ENCODE measurements at places on chromosomes 13 and 19.

DNA sequence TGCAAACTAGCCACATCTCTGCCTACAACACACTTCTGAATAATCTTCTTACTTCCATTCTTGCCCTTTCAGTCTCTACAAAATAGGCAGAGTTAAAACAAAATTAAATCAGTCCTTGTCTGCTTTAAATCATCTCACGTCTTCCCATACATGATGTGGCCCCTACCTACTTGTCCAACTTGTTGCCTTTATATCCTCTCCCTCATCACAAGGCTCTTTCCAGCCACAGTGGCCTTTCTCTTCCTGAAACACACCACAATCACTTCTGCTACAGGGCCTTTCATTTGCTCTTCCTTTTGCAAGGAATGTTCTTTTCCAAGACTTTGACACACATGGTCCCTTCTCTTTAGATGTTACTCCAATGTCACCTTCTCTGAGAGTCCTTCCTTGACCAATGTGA is 1.7 kb downstream of the RBM26 start:
- DNase-seq, result no peak

DNA sequence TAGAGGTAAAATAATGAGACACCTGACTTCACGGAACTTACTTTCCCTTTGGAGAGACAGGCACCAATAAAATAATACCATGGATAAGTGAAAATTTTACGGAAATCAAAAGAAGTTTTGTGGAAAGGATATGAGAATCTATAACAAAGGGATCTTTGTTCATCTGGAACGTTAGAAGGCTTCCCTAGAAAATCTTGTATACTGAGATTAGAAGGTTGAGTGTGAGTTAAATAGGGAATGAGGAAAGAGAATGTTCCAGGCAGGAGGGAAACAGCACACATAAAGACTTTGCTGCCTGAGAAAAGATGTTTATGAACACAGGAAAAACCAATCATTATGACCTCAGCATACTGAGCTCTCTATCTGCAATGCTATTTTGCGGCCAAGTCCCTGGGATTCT is 19.6 kb upstream of the RAP2A start:
- no peak for DNase-seq

DNA sequence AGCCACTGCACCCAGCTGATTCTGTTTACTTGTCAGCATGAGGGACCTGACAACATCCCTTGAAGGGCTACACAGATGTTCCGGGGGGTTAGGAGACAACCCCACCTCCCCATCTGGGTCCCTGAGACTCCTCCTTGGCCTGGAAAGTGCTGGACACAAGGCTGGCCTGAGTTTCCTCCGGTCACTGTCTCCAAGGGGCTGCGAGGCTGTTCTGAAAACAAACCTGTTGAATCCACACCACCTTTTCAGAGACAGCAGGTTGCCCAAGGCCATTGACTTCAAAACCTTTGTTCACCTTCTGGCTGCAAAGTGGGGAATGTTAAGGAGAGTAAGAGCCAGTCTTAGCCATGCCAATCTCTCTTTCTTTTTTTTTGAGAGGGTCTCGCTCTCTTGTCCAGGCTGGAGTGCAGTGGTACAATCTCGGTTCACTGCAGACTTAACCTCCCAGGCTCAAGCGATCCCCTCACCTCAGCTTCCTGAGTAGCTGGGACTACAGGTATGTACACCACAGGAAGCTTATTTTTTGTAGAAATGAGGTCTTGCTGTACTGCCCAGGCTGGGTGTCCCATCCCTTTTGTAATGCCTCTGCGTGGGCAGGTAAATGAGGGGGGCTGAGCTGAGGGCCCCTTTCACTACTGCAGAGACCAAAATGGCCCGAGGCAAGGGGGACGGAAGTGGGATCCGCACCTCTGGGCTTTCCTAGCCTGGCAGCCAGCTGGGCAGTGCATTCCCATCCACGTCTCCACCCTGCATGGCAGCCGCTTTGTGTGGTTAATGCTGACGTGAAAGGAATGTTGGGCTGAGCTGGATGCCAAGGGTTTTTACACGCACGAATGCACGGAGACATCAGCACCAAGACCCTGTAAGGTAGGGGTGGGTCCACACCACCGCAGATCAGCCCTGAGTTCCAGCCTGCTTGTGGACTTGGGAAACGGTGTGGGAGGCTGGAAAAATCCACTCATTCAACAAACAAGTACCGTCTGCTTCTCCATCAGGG is 1.9 kb upstream of the ZNF628 start:
- no peak for DNase-seq

DNA sequence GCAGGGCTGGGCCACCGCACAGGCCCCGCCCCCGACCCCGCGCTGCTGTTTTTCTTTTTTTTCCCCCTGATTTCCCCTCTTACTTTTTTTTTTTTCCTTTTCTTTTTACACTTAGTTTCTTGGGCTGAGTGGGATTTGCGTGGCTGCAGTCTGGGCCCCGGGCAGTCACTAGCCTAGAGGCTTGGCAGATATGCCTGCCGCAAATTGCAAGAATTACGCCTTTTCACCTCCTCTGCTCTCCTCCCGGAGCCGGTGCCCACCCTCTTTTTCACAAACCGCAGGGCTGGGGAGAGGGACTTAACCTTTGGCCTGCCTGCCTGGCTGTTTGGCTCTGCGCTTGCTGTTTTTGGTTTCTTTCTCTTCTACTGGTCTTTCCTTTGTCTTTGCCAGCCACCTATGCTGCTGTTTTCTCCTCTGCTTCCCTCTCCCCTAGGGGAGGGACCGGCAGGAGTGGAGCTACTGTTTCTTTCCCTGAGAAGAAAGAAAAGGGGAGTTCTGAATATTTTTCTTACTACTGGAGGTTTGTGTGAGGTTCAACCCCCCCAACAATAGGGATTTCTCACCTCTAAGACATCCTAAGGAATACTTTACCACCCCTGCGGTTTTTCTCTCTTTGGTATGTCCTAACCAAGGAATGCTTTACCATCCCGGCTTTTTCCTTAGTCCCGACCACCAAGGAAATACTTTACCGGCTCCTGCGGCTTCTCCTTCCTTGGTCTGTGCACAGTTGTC is 11.0 kb downstream of the ZNF552 start:
- DNase-seq, result no peak

DNA sequence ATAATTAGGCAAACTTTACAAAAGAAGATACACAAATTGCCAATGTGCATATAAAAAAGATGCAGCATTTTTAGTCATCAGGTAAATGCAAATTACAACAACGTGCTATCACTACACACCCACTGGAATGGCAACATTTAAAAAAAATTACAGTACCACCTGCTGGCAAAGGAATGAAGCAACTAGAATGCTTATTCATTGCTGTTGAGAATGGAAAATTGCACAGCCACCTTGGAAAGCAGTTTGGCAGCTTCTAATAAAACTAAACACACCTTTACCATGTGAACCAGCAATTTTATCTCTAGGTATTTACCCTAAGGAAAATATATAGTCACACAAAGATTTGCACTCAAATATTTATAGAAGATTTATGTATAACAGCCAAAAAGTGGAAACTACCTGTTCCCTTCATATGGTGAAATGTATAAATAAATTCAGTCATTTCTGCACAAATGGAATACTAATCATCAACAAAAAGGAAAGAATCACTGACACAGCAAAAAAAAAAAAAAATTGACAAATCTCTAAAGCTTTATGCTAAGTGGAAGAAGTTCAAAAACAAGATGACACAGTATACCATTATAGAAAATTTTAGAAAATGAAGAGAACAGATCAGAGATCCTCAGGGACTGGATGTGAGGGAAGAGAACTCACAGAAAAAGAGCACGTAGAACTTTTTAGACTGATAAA is 30.3 kb downstream of the OXGR1 start:
- no peak for DNase-seq

- no peak for DNase-seq
These were observed 814.7 kb downstream of the PCDH9 start for GRCh38 chr13:66415444-66415843.

DNA sequence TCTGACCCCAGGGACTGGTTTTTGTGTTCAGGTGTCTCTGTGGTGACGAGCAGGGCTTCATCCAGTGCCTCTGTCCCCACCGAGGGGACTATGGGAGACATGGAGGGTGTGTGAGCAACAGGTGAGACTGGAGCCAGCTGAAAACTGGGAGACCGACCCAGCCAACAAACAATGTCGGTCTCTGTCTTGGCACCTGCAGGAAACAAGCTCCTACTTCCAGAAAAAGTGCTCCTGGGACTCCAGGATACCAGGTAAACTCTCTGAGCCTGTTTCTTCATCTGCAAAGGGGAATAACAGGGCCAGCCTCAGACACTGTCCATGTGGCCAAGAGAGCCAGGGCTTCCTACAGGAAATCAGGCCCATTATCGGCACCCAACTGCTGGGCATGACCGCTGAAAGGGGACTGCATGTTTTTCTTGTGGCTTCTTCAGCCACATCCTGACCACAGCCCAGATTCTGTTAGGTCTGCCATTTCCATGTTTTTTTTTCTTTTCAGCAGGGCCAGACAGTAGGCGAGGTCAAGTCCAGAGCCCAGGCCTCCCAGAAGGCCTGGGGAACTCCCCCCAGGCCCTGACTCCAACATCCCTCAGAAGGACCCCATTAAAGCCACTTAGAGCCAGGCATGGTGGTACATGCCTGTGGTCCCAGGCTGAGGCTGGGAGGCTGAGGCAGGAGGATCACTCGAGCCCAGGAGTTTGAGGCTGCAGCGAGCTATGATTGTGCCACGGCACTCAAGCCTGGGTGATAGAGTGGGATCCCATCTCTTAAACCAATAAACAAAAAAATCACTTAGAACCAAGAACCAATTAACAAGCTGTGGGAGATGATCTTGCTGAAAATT is 836 bp upstream of the BST2 start:
- no peak for DNase-seq

DNA sequence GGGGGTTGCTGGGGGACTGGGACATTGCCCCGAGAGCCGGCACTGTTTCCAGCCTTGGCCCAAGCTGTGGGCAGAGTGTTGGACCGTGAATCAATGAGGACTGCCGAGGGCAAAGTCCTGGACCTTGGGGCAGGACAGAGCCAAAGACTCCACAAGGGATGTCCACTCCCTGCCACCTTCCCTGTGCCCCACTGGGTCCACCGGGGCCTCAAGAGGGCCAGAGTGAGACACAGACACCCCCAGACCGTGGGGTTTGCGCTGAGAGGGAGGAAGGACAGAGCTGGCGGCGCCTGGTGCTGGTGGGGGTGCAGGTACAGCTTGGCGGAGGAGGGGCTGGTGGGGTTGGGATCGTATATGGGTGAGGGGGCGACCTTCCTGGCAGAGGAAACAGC is 11.8 kb downstream of the MAST3 start:
- DNase-seq, result no peak

GRCh38 chr19:13841962-13842290 is 35.0 kb upstream of the NANOS3 start:
- peak; percentile 69 for DNase-seq

DNA sequence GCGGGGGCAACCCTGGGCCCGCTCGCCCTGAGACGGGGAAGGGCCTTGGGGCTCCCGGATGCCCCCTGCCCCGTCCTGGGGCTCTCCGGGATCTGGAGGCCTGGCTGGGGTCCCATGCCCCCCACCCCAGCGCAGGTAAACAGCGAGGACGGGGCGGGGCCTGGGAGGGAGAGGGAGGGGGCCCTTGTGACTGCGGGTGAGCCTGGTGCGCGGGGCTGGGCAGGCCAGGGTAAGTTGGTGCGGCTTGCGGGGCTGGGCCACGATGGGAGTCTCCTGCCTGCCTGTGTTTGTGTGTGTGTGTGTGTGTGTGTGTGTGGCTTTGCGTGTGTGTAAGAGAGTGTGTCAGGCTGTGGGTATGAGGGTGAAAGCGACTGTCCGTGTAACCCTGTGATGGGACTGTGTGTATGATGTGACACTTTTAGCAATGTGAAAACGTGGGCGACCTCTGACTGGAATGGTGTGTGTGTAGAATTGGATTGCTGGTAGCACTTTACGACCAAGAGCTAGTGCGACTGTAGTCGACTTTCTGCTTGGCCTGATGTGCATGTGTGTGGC is 426 bp downstream of the KLC3 start:
- no peak for DNase-seq

Data from CD4-positive, alpha-beta T cell treated with Interleukin-1 beta for 1 hour (primary cell).